ENCODE measurements at places on chromosomes 11 and 22. TPM values are rescaled to one million over a fixed set of nuclear protein-coding genes. Genes with fewer than 3 reads are reported as not detected.

DNA sequence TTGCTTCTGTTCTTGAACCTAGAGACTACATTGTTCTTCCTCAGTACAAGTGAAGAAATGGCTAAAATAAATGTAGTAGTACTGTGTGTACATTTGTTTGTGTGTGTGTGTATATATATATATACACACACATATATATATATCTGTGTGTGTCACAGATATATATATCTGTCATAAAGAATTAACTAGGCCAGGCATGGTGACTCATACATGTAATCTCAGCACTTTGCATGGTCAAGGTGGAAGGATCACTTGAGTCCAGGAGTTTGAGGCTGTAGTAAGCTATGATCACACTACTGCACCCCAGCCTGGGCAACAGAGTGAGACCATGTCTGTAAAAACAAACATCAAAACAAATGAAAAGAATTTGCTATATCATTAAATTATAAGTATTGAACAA is 164.8 kb downstream of the DYNC2H1 start:
- no peak for DNase-seq

ISX gene
- polyA plus RNA-seq: not detected

DNA sequence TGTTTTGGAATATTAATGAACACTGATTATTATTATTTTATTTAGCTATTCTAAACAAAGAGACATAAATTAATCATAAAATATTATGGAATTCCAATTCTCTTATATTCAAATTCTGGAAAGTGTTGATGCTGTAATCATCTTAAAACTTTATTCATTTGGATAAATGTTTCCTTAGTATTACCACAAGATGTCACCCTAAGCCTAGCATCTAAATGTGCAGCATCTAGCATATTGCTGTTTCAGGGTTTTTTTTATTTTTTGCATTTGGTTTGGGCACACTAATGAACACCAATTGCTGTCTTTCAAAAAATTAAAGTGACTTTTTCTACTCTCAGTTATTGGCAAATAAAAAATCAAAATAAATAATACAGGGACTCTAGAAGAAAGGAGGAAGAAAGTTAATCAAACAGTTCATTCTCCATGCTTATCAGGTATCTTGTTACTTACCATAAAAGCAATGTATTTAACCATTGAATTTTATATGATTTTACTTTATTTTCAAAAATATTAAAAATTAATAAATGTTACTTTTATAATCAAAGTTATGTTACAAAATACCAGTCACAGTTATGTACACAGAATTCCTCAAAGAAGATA is 31.8 kb downstream of the DLG2 start:
- no peak for DNase-seq

GRCh38 chr22:45208993-45209838 is 31.5 kb downstream of the KIAA0930 start:
- no peak for DNase-seq

DNA sequence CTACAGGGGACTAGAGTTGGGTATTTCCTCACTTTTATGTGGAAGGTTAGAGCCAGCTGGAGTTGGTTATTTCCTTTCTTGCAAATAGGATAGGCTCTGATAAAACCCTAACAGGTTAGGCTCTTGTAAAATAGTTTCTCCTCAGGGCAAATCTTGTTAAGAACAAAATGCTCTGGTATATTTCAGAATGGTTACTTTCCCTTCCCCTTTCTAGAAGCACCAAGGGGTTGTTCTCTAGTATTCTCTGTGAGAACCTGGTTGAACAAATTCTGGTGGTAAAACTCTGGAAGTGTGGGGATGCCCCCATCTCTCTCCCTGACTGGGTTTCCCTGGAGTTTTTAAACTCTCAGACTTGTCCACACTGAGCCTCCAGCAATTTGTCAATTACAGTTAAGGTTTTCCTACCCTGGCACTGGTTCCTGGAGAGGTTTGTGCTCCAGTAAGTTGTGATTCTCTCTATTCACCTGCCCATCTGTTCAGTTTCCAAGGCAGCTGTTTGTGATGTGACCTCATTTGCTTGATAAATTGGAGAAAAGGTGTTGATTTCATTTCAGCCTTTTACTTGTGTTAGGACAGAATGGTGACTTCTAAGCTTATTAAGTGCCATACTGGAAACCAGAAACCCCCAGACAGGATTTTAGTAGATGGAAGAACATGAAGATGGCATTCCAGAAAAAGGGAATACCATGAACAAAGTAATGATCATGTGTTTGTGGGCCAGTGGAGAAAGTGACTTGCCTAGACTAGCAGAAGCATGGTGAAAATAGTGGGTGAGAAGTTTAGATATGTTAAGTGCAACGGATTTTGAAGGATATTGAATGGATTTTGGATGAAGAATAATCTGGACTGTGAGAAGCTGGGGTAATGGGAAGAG is 64.6 kb downstream of the EXT2 start:
- DNase-seq: no peak

DNAJB7 gene
- polyA plus RNA-seq: not detected

- no peak for DNase-seq
These were observed 57.2 kb downstream of the SBF1 start for GRCh38 chr22:50417411-50418210.

DNA sequence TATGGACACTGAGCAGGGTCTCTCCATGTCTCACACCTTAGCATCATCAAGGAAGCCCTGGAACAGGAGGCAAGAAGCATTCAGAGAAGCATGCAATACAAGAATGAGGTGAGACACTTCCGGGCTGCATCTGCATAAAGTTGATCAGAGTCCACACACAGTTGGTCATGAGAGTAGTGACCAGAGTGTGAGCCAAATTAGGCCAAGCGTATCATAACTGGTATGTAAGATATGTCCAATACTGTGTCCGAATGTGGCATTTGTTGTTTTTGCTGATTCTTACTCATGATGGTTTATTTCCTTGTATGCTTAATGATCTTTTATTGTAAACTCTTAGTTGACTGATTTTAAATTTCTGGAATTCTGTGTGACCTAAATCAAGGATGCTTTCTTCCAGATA is 315.7 kb downstream of the INSC start:
- no peak for DNase-seq

ACRV1 gene
- polyA plus RNA-seq: not detected

- no peak for DNase-seq
These were observed 8.5 kb upstream of the CHRDL2 start for GRCh38 chr11:74739546-74740270.

DNA sequence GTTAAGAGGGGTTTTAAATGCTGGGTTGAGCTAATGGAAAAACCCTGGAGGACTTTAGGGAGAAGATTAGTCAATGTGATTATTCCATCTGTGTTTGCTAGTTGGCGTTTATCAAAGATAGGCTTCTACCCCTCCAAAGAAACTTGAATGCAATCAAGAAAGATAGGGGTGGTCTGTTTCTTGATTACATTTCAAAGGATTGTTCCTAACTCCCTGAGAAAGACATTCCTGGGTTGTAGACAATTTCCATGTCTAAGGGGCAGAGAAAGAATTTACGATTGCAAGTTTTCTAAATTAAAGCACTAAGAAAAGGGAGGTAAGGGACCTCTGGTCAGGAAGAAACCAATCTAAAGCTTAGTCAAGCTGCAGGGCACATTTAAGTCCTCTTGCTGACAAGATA is 2268.7 kb downstream of the LRRC4C start:
- DNase-seq: no peak

NCF4 gene
- 4.6 TPM for polyA plus RNA-seq

GRCh38 chr11:121466063-121466794 is 13.5 kb upstream of the SORL1-AS1 start:
- peak; percentile 85 for DNase-seq

MCM5 gene
- 15.1 TPM for polyA plus RNA-seq

- no peak for DNase-seq
These were observed 4.6 kb downstream of the PLAAT2 start for GRCh38 chr11:63558459-63559157.

DNA sequence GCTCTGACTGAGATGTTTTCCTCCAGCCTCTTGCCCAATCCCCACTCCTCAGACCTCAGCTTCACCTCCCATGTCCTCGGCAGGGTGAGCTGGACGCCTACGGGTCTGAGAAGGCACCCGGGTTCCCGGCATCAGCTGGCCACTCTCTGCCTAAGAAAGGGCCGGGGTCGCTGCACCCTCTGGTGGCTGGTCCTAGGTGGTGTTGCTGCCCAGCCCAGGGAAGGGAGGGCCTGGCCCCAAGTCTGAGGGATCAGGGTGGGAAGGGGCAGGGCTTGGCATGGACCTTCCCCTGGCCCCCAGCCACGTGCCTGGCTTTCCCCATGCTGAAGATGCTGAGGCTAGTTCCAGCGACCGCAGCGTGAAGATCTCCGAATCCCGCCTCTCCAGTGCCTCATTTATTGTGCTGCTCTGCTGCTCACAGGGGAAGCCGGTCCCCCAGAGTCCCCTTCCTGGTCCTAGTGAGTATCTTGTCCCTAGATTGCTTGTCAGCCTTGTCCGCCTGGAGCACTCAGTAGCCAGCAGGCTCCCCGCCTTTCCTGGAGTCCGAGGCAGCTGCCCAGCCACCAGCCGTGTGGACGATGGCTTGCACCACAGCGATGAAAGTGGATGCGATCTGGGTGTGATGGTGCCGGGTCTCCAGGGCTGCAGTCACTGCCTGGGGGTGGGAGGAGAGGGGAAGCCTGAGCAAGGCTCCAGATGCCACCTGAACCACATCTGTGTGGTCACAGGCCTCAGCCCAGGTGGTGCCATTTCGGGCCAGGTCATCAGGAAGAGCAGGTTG is 2.9 kb upstream of the GGT5 start:
- peak; percentile 89 for DNase-seq

MYEOV gene
- 0.07 TPM for polyA plus RNA-seq

GRCh38 chr22:25360891-25361645 is 141.6 kb downstream of the CRYBB2 start:
- DNase-seq: no peak

DNA sequence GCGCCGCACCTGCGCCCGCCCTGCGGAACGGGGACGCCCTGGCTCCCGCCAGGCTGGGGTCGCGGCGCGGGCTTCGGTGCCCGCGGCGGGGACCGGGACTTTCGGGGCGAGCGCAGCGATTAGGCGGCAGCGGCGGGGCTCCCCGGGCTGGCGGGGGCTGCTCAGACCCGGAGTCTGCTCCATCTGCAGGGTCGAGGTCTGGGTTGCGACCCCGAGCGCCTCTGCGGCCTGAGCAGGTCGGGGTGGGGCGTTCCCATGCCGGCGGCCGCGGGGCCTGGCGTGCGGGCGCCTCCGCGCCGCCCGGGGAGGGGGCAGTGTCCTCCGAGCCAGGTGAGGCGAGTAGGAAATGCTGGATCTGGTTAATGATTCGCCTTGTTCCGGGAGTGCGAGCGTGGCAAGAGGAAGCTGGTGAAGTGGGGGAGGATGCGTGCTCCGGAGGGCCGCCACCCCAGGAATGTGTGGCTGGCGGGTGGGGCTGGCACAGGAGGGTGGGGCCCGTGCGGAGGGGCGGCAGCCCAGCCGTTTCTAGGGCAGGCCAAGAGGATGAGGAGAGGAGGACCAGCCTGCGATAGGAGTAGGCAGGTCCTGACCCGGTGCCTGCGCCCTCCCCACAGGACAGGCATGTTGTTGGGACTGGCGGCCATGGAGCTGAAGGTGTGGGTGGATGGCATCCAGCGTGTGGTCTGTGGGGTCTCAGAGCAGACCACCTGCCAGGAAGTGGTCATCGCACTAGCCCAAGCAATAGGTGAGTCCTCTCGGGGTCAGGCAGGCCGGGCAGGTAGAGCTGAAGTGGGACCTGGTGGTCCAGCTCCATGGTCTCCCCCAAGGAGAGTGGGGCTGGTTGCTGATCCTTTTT is 606 bp downstream of the RASSF7 start:
- no peak for DNase-seq

DNA sequence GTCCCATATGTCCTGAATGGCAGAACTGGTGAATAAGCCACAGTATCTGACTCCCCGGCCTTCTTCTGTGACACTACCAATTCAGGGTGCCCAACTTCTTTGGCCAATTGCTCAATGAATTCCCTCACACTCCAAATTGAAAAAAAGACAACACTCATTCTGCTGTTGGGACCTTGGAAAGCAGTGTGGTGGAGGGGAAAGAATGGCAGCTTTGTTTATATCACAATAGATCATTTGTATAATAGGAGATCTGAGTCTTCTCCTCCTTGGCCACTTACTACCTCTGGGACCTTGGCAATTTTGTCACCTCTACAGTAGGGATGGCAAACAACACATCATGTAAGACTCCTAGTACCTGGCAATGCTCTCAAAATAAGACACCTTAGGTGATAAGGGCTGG is 64.6 kb downstream of the OPCML start:
- no peak for DNase-seq

DNA sequence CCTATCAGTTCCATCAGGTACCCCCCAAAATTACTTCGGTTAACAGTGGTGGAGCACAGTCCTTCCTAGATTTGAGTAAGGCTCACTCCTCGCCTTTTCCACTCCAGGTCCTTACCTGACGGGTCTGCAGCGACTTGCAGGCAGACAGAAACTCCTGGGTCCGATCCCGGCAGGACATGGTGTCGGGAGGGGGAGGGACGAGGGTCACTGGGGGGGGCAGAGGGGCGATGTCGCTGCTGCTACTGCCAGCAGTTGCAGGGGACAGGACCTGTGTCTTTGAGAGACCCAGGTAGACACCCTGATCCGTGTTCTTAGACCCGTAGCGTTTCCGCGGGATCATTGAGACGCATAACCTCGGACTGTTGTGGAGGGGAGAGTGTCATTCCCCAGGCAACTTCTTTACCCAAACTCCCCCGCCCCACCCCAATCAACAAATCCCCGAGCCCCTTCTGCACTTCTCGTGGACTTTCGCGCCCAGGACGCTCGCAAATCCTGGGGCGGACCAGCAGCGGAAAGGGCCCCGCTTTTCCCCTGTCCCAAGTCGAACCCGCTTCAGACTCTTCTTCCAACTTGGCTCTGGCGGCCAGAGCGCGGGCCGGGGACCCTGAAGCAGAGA is 839 bp downstream of the STX5 start:
- no peak for DNase-seq

GRCh38 chr11:9790703-9791102 is 126.8 kb downstream of the SWAP70 start:
- no peak for DNase-seq

FGF4 gene
- polyA plus RNA-seq: not detected

- DNase-seq: peak; percentile 44
These were observed 65.0 kb downstream of the PARVB start for GRCh38 chr22:44088976-44089570.

All from heart right ventricle (tissue), 16 donors.